OCI-M1 (cell line): ENCODE measurements at places on chromosomes 2 and 18.

DNA sequence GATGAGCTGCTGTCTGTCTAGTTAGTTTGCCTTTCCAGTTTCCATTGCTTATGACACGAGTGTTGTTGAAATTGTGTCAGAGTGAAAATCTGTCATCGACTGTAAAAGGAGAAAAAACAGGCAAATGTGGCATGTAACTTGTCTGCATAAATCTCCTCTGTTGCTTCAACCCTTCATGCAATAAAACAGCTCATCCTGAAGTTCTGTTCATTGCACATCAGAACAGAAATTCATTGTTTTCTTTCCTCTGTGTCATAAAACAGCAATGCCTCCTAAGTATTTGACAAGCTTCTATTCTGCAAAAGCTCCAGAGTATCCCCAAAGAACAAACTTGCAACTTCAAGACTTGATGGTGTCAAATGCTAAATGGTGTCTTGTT lies 432.1 kb downstream of the MEIS1 start:
- no peak for DNase-seq

DNA sequence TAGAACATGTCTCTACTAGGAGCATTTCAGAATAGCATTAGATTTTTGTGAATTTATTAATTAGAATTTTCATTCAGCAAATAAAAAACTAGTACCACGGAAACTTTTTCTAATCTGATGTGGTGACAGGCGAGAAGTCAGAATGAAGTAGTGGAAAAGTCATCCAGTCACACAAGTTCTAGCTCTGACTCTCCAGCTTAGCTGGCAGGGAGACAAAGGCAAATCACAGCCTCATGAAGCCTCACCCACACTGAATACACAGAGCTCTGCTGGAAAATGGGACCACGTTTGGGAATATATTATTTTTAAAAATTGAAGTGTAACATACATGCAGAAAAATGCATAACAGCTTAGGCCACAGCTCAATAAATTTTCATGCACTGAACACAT lies 86.1 kb downstream of the L3MBTL4 start:
- no peak for DNase-seq

DNA sequence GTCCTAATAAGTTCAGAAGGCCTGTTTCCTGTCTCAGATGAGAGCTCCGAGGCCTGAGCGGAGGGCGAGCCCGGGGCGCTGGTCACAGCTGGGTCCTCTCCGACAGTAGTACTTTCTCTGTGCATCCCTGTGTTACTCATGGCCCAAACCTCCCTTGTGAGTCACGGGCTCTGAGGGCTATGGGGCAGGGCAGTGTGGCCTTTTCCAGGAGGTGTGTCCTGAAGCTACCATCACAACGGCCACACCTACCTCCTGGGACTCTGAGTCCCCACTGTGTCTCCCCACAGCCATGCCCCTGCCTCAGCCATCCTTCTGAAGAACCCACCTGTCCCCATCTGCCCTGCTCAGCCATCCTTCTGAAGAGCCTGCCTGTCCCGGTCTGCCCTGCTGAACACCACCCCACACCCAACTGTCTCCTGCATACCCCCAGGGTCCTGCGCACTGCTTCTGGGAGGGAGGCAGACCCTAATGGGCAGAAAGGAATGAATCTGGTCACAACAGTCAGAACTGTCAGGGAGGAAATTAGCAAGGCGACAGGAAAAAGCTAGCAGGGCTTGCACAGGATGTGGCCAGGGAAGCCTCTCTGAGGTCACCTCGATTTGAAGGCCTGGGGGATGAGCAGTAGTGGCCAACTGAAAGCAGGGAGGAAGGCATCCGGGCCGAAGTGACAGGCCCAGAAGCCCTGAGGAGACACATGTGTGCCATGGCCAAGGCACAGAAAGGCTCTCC lies 145.4 kb upstream of the RIOK3 start:
- no peak for DNase-seq

DNA sequence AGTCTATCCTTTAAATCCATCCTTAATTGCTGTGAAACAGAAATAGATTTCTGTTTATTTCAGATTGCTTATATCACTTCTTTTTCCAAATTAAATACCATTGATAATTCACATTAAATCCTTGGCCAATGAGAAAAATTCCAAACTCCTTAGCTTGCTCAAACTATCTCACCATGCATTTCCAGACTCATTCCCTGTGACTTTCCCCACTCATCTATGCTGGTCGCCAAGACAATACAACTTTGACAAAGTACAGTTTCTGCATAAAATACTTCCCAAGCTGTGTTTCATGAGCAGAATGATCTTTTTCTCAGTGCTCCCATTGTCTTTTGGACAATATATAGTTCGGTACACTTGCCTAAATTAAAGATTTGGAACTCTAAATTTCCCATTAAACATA lies 575.6 kb downstream of the CPS1 start:
- no peak for DNase-seq

- no peak for DNase-seq
Observed at GRCh38 chr2:132984731-132985130, 314.7 kb upstream of the LYPD1 start.

GRCh38 chr2:181440919-181441318 lies 16.3 kb upstream of the ITGA4 start:
- no peak for DNase-seq

DNA sequence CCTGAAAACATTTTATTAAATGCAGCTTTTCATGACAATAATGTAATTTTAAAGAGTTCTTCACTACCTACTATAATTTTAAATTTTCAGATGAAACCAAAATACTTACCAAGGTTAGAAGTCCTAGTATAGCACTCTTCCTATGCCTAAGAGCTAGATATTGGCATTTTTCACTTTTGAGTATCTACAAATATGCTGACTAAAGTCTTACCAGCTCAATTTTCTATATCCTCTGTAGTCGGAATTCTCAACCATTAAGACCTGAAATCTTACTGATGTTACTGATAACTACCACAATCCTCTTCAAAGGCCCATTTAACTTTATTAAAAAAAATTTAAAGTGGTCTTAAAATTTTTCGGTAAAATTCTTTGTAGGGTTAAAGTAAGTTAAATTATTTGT lies 32.0 kb downstream of the PREPL start:
- no peak for DNase-seq

- DNase-seq, result no peak
Observed at GRCh38 chr2:129627437-129627836, 352.0 kb upstream of the RAB6C start.

DNA sequence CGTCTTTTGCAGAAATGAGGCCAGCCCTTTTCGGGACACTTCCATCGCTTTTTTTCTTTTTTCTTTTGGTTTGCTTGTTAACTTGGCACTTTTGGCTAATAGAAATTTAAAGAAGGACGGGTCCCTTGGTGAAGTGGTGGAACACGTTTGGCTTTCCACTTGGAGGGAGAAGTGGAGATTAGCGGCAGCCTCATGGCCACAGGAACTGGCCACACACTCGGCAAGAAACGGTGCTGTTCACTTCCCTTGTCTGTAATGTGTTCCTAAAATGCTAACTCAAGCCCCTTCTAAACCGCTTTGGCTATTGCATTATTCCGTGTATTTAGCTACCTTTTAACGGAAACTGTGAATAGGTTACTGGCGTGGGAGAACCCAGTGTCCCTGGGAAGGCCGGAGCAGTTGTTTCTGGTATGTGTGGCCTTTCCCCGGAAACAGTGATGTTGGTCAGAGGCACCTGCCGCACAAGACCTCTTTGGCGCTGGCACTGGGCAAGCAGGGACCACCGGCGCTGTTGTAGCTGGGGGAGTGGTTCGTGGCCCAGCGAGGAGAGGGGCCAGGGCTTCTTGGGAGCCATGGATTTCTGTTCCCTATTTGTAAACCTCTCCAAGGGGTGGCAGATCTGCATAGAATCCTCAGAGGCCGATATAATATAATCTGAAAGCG lies 981 bp downstream of the RAMP1 start:
- no peak for DNase-seq
